ENCODE measurements at places on chromosomes 6 and 20.

DNA sequence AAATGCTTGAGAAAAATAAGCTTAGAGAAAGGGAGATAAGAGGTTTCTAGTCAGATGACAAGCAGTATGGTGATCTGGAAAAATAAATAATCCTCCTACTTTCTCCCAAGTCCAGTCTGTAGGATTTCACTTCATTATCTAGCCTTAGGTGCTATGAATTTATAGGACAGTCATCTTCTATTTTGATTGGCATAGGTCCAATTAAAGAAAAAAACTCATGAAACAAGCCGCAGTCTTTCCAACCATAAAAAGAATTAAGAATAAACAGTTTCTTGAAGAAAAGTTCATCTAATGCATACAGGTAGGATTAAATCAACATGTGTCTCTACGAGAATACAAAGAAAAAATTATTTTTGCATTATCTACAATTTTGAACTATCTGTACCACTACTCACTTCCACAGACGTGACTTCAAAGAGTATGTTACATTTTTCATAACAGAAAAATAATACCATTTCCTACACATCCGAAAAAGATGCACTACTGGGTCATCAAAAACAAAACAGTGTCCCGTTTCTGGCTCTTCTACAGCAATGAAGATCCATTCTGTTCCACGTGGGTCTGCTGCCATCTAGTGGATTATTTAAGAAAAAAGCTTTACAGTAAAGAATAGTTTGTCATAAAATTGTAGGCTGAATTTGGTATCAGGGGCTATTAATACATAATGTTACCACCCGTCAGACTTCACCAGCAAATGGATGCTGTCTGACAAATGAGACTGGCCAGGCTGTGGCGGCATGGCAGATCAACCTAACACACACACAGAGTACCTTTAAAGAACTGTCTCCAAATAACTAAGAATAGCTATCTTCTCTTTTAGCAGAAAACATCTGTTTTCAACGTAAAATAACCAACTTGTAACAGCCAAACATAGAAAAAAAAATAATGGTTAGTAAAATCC lies 28.9 kb downstream of the STX7 start:
- DNase-seq = no peak

GRCh38 chr20:40584130-40584809 lies 104.8 kb downstream of the MAFB start:
- no peak for DNase-seq

GRCh38 chr20:22909436-22909835 lies 125.7 kb upstream of the SSTR4 start:
- no peak for DNase-seq

DNA sequence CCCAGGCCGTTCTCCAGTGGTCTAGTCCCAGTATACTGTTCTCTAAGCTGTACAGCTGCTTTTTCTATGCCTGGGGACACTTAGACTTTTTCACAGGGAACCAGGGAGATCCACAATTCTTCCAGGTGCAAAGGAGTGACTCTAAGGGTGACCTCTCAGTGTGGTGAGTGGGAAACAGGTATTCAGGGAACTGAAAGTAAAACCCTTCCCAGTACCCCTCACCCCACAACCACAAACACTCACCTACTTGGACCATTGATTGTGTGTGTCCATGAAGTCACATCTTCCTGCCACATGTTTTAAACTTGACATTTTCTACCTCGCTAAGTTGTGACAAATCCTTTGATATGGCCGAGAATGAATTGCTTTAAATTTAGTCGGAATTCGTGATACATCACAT lies 183.6 kb downstream of the CLIC5 start:
- no peak for DNase-seq
